ENCODE measurements at places on chromosomes 3 and 15.

DNA sequence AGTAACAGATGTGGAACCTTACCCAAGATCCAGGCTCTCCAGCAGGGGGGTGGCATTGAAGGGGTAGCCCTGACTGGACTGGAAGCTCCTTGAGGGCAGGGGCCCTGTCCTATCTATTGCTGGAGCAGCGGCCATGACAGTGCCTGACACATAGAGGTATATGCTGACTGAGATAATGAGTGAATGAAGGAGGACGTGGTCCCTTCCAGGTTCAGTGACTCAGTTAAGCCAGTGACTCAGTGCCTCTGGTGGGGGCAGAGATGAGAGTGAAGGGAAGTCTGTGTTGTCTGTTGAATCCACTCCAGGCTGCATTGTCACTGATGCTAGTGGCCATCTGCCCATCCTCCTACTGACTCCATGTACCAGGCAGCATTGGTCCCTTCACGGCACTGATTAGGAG, 13.0 kb upstream of the CTXND1 start:
- DNase-seq: no peak

DNA sequence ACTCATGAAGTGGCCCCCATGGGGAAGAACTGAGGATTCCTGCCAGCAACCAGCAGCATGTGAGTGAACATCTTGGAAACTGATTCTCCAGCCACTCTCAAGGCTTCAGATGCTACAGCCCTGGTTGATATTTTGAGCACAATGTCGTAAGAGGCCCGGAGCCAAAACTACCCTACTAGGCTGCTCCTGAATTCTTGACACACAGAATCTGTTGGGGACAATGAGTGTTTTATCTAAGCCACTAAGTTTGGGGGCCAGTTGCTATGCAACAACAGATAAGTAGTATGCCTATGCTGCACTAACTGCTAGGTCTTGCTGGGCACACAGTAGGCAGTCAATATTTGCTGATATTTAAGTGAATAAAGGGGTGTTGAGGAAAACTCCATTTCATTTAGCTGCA, 89.9 kb upstream of the CHL1 start:
- DNase-seq: no peak

DNA sequence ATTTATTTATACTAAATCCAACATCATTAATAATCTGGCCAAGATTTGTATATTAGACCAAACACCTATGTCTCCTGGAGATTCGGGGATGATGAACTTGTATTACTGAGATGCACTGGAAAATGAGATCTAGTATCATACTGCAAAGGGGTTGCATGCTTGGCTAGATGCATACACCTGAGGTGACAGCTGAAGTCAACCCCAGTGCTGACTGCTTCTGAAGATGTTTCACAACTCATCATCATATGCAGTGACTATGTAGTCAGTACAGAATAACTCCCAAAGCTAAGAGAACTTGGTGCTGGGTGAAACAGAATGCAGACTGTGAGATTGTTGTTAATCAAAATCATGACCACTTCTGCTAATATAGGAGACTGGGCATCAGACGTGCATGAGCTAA, 1114.2 kb downstream of the NSUN3 start:
- no peak for DNase-seq

- DNase-seq: no peak
Measured at GRCh38 chr3:63964681-63965485, 52.7 kb upstream of the SCAANT1 start.

DNA sequence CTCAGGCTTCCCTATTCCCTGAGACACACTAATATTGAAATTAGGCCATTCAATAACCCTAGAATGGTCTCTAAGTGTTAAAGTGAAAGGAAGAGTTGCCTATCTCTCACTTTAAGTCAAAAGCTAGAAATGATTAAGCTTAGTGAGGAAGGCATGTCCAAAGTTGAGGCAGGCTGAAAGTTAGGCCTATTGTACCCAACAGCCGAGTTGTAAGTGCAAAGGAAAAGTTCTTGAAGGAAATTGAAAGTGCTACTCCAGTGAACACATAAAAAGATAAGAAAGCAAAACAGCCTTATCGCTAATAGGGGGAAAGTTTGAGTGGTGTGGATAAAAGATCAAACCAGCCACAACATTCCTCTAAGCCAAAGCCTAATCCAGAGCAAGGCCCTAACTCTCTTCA, 117.9 kb upstream of the SPATA12 start:
- DNase-seq: no peak

DNA sequence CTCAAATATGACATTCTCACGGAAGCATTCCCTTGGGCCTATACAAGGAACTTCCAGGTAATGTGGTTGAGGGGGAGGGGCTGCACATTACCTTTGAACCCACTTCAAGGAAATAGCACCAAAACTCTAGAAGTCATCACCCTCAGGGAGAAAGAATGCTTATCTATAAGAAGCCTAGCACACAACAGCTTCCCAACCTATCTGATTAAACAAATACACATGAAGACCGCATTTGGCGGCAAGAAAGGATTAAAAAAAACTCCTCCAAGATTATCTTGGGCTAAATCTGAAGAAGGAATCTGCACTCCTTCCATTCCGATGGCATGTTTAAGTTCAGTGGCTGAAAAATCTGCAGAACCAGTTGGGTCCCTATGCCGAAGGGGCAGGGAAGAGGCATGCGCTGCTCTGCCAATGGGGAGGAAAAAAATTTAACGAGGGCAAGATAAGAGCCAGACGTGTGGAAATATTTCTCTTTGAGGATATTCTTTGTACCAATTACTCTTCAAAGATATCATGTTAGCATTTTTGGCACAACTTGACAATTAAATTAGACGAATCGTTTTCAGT, 82.0 kb upstream of the WNT5A start:
- no peak for DNase-seq

- DNase-seq: no peak
Measured at GRCh38 chr3:169993761-169994160, 27.2 kb downstream of the SEC62 start.

GRCh38 chr3:38638354-38638753, 11.1 kb downstream of the SCN5A start:
- no peak for DNase-seq

- no peak for DNase-seq
Measured at GRCh38 chr3:4596612-4597011, 103.5 kb downstream of the ITPR1 start.

GRCh38 chr3:88019024-88019423, 39.8 kb downstream of the CGGBP1 start:
- DNase-seq: no peak

DNA sequence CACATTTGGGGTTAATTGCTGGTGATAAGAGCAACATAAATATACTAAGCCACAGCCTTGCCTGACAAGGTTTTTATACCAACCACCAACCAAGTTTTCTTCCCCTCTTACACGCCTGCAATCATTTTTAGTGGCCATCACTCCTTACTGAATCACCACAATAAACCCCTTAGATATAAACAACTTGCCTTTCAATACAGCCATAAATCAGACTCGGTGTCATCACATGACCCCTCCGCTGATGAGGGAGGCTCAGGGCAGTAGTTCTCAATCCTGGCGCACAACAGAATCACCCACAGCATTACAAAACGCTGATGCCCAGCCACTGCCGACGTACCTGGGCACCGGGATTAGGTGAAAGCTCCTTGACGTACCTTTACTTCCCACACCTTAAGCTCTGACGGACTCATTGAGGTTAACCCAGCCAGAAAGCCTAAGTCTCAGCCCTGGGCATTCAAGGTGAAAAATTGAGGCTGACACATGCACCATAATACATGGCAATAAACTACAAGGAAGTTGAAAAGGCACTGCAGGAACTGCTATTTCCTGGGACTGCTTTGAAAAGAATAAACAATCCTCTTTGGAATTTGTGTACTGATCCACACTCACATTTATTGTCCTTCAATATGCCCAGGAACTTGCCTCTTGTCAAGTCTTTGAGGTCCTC, 17.1 kb downstream of the ADCY5 start:
- no peak for DNase-seq

GRCh38 chr3:159964166-159964973, 24.3 kb upstream of the IL12A start:
- peak; percentile 52 for DNase-seq

DNA sequence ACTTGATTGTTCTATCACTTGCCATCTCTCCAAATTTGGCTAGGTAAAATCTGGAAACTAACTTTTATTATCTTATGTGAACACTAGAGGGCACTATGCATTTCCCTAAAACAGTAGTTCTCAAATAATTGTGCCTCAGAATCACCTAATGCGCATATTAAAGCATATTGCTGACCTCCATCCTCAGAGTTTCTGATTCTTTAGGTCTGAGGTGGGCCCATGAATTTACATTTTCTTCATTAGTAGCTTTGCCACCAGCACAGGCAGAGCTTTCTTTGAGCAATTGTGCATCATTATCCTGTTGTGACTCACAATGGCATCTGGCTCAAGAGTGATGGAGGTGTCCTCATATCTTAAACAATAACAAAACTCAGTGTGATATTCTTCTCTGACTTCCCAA, 17.5 kb upstream of the BCHE start:
- peak; percentile 36 for DNase-seq

DNA sequence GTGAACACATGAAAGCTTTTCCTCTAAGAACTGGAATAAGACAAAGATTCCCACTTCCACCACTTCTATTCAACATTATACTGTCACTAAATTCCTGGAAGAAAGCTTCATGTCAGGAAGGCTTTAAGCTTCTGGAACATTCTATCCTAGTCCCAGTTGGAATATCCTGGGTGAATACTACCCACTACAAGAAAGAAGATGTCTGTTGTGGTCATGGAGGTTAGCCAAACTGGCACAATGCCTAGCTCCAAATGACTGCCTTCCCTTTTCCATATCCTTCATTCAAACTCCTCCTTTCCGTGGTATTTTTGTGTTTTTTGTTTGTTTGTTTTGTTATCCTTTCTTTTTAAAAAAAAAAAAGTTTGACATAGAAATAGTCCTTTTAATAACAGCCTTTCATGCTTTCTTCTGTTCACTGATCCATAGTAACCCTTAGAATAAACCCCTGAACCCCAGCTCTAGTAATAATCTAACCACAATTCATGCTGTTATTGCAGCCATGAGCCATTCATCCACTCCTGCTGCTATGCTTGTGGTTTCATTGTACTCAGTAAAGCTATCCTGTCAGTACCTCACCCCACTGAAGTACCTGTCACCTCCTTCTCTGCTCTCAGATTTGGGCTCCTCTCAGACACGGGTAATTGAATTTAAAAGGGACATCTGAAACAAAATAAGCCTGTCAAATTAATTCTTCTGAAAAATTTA, 447.5 kb downstream of the IGSF11 start:
- DNase-seq: no peak

GRCh38 chr3:64575211-64575844, 112.5 kb downstream of the ADAMTS9 start:
- DNase-seq: peak; percentile 35

- no peak for DNase-seq
Measured at GRCh38 chr15:70535071-70535954, 228.0 kb downstream of the UACA start.

- DNase-seq: peak; percentile 36
Measured at GRCh38 chr3:173770011-173770410, 372.5 kb downstream of the NLGN1 start.
